ENCODE measurements at places on chromosomes 16 and 17.

GRCh38 chr16:67514382-67514828, 14.2 kb upstream of the RIPOR1 start:
- peak; percentile 66 for DNase-seq
- H3K27me3 ChIP-seq, result no peaks in the 10 kb centered on the region

- no peak overlapping the region for H3K4me3 ChIP-seq
- peaks cover 12% of the 10 kb centered on the region for H3K27me3 ChIP-seq
- H3K4me1 ChIP-seq, result peaks cover 5% of the 10 kb centered on the region
- H3K36me3 ChIP-seq, result no peaks in the 10 kb centered on the region
- no peak overlapping the region for H3K27ac ChIP-seq
Measured at GRCh38 chr16:49354991-49355390, 18.6 kb upstream of the C16orf78 start.

DNA sequence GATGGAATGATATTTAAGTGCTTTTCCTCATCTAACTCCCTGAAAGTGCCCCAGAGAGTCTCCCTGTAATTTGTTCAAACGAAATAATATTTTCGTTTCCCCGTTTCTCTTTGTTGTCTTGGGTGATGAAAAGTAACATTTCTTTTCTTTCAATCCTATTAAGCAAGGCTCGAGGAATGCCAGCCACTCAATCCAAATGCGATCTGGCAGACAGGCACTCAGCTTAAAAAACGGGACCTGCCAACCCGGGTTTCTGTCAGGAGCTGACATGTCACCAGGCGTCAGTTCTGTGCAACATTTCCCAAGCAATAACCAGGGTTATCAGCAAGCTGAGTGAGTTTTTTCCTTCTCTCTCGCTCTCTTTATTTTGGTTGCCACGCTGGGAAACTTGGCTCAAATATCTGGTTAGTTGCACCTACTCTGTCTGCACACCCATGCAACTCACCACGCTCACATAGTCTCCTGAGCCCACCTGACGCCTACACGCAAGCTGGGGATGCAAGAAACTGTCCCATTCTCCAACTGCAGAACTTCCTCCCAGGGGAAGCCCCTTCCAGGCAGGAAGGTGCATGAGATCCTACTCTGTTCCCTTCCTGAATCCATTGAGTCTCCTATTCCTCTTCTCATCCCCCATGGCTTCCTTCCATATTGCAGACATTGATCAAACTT, 208.2 kb downstream of the C16orf78 start:
- no peaks in the 10 kb centered on the region for H3K36me3 ChIP-seq
- no peaks in the 10 kb centered on the region for H3K4me1 ChIP-seq
- no peak overlapping the region for H3K4me3 ChIP-seq
- DNase-seq, result no peak
- H3K27ac ChIP-seq, result no peak overlapping the region

DNA sequence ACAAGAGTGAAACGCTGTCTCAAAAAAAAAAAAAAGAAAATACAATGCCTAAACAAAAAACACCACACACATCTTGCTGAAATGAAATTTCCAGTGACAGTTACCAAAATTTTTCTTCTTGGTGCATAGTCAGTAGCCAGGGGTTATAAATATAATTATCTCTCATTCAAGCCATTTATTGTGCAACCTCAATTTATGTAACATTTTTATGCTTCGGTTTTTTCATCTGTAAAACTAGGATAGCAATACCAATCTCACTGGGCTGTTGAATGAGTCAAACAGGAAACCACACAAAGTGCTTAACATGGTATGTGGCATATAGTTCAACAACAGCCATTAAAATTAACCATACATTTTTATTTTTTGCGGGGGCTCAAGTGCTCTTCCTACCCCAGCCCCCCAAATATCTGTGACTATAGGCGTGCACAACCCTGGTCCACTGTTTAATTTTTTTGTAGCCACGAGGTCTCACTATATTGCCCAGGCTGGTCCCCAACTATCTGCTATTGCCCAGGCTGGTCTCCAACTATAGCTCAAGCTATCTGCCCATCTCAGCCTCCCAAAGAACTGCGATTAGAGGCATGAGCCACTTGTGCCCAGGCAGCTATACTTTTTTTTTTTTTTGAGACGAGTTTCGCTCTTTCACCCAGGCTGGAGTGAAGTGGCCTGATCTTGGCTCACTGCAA, 2.6 kb downstream of the COG4 start:
- H3K4me1 ChIP-seq, result peaks cover 20% of the 10 kb centered on the region
- H3K27ac ChIP-seq, result no peak overlapping the region
- peaks cover 12% of the 10 kb centered on the region for H3K36me3 ChIP-seq
- H3K4me3 ChIP-seq, result no peak overlapping the region

- no peaks in the 10 kb centered on the region for H3K36me3 ChIP-seq
- H3K4me3 ChIP-seq, result peak overlapping the region; percentile 94
- peak; percentile 35 for DNase-seq
- H3K27me3 ChIP-seq, result no peaks in the 10 kb centered on the region
- peaks cover 17% of the 10 kb centered on the region for H3K4me1 ChIP-seq
- H3K27ac ChIP-seq, result peak overlapping the region; percentile 92
Measured at GRCh38 chr17:81831957-81832607, 1.0 kb downstream of the MCRIP1 start.

DNA sequence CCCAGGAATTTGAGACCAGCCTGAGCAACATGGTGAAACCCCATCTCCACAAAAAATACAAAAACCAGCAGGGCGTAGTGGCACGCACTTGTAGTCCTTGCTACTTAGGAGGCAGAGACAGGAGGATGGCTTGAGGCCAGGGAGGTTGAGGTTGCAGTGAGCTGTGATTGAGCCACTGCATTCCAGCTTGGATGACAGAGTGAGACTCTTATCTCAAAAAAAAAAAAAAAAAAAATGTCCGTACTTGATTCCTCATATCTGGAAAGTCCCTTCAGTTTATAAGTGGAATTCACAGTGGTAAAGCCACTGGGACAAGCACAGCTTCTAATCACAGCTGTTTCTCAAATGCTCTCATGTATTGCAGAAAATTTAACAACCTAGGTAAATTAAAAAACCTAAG, 78.6 kb upstream of the CREBBP start:
- peaks cover 16% of the 10 kb centered on the region for H3K27me3 ChIP-seq
- peaks cover 5% of the 10 kb centered on the region for H3K4me1 ChIP-seq
- H3K36me3 ChIP-seq, result no peaks in the 10 kb centered on the region
- no peak for DNase-seq

DNA sequence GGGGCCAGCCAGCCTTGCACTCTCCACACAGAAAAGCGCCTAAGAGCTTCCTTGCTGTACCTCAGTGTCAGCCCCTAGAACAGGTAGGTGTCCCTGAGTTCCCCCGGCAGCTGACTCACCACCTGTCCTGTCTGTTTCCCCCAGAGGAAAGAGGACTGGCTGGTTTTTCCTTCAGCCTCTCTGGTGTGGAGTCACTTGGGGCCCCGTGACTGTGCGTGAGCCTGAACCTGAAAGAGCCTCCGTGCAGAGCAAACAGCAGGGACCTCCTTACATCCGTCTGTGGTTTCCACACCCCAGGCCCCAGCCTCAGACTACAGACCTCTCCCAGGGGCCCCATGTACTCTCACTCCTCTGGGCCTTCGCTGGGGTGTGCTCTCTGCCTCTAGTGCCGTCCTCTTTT, 87.8 kb downstream of the GNAO1 start:
- H3K4me3 ChIP-seq, result no peak overlapping the region
- peaks cover 25% of the 10 kb centered on the region for H3K4me1 ChIP-seq
- DNase-seq, result no peak
- H3K27ac ChIP-seq, result no peak overlapping the region
- no peaks in the 10 kb centered on the region for H3K36me3 ChIP-seq

GRCh38 chr17:37200497-37200896, 175.3 kb upstream of the C17orf78 start:
- no peaks in the 10 kb centered on the region for H3K27me3 ChIP-seq
- no peak overlapping the region for H3K4me3 ChIP-seq
- no peak overlapping the region for H3K27ac ChIP-seq
- DNase-seq, result no peak
- H3K36me3 ChIP-seq, result peaks cover 15% of the 10 kb centered on the region

GRCh38 chr16:30760001-30760559, 1.8 kb downstream of the CFAP119 start:
- peaks cover 23% of the 10 kb centered on the region for H3K4me1 ChIP-seq
- peaks cover 7% of the 10 kb centered on the region for H3K36me3 ChIP-seq
- no peaks in the 10 kb centered on the region for H3K27me3 ChIP-seq
- H3K27ac ChIP-seq, result peak overlapping the region; percentile 76
- no peak for DNase-seq
- H3K4me3 ChIP-seq, result no peak overlapping the region

GRCh38 chr17:16917671-16918394, 54.1 kb downstream of the TNFRSF13B start:
- peaks cover 11% of the 10 kb centered on the region for H3K4me1 ChIP-seq
- no peak overlapping the region for H3K4me3 ChIP-seq
- no peaks in the 10 kb centered on the region for H3K36me3 ChIP-seq
- H3K27me3 ChIP-seq, result no peaks in the 10 kb centered on the region

DNA sequence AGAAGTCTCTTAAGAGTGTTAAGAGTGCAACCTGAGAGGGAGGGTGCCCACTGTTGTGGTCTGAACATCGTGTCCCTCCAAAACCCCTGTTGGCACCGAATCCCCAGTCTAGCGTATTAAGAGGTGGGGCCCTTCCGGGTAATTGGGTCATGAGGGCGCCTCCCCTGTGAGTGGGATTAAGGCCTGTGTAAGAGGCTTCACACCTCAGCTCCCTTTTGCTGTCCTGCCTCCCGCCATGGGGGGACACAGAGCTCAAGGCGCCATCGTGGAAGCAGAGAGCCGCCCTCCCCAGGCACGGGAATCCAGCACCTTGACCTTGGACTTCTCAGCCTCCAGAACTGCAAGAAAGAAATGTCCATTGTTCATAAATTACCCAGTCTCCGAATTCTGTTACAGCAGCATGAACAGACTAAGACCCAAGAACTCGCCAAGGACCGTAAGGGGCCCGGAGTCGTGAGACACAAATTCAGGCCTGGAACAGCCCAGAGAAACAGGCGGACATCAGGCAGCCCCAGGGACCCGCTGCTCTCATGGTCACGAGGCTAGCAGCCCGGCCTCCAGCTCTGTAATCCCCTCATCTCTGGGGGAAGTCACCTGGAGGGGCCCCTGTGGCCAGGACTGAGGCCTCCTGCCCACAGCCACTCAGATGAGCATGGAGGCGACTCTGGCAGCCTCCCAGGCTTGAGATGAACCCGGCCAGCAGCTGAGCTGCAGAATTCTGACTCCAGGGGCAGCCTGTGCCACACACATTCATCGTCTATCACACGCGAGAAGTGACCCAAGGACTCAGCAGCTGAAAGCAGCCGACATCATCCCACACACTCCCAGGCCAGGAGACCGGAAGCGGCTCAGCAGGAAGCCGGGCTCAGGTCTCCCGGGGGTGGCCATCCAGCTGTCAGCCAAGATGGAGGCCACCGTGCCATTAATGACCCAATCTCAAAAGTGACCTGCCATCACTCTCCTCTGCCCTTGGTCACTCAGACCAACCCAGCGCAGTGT, 12.8 kb upstream of the CHMP6 start:
- H3K36me3 ChIP-seq, result no peaks in the 10 kb centered on the region
- no peak for DNase-seq
- H3K27me3 ChIP-seq, result peaks cover 10% of the 10 kb centered on the region
